ENCODE measurements at places on chromosomes 4 and X.

DNA sequence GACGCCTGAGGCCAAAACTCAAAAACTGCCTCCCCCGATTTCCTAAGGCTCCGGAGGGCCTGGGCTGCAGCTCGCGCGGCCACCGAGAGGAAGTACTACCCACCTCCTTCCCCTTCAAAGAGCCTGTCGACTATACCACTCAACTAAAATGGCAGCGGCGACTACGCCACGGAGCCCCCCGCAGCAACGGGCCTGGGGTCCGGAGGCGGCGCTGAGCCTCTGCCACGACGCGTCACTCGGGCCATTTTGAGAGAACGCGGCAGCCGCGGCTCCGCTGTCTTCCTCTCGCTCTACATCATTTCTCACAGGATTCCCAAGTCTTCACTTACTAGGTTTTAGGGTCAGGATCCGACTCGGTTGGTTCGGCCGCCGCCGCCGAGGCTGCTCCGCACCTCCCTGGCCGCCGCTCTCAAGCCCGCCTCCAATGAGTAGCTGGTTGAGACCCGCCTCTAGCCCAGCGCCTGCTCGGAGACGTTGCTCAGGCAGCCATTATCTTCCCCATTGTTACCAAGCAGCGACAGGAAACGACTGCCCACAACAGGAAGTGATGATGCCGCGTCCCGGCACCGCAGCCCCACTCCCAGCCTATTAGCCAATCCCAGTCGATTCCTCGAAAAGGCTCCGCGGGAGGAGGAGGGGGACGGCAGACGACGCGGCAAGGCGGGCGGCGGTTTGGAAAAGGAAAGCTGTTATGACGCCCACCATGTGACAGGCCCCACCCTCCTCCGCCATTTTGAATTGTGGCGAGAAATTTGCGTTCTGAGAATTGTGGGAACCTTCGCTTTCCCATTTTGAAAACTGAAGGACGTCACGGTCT lies at the start of gene RLIM:
Gene RLIM (minus strand): TSS at position 532 of the 817 bp plus-strand sequence. CDS start 18,647 bp downstream, outside the sequence.
- DNase-seq = peak; percentile 95

DNA sequence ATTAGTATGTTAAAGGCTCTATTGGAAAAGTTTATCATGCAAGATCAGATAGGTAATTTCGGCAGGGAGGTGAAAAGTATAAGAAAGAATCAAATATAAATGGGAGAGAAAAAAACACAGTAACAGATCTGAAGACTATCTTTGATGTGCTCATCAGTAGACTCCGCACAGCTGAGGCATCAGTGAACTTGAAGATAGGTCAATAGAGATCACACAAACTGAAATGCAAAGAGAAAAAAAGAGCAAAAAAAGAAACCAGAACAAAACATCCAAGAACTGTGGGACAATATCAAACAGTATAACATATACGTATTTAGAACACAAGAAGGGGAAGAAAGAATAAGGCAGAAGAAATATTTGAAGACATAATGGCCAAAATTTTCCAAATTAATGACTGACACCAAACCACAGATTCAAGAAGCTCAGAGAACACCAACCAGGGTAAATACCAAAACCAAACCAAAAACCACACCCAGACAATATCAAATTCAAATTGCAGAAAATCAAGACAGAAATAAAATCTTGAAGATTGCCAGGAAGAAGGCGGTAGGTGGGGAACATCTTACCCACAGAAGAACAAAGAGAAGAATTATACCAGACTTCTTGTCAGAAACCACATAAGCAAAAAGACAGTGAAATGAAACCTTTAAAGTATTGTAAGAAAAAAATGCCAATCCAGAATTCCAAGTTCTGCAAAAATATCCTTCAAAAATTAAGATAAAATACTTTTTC lies 29.1 kb downstream of the PFKFB1 start:
- no peak for DNase-seq

DNA sequence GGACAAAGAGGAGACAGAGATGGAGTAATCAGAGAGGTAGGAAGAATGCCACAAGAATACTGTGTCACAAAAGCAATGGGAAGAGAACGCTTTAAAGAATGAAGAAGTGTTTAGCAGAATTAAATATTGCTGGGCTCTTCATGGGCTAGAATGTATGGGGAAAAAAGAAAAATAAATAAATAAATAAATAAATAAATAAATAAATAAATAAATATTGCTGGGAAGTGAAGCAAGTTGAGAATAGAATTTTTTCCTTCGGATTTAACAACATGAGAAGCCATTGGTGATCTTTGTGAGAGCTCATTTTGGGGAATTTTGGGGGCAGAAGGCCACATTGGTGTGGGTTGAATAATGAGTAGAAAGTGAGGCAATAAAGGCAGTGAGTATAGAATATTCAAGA lies 59.7 kb upstream of the FRMPD3 start:
- DNase-seq = no peak

GRCh38 chr4:188511431-188511830 lies 372.2 kb downstream of the TRIML1 start:
- DNase-seq = no peak

GRCh38 chr4:66639361-66639760 lies 905.9 kb downstream of the CENPC start:
- no peak for DNase-seq

DNA sequence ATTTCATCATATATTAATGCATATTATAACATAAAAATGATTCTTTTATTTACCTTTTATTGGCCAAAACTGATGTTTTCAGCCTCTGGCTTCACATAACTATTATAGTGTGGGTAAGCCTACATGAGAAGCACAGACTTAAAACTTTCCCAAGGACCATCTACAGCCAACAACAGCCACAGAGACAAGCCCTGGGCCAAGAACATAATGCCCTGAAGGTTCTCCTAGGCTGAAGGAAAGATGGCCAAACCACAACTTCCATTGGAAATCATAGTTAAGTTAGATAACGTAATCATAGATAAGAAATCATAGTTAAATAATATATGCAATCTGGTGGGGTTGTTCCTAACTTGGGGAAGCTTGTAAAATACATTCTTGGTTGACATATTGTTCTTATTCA lies 280.0 kb upstream of the EMCN start:
- DNase-seq = no peak

DNA sequence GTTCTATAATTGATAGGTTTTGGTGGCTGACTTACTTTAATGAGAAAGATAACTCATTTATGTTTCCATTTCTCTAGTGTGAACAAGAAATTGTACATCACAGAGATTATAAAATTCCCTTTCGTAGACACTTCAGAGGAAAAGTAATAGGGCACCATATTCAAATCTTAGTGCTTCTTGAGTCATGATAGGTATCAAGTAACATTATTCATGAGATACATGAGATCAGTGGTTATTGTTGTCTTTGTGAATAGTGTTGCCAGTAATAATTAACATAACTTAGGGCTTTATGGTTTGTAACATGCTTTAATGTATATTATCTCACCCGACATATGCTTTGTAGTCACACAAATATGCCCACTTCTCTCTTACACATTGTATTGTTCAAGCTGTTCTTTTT lies 73.7 kb upstream of the IL15 start:
- no peak for DNase-seq

- no peak for DNase-seq
These were observed 125.8 kb downstream of the FHDC1 start for GRCh38 chr4:153061971-153062370.

- DNase-seq = no peak
These were observed 91.1 kb upstream of the MAOA start for GRCh38 chrX:43564953-43565352.

DNA sequence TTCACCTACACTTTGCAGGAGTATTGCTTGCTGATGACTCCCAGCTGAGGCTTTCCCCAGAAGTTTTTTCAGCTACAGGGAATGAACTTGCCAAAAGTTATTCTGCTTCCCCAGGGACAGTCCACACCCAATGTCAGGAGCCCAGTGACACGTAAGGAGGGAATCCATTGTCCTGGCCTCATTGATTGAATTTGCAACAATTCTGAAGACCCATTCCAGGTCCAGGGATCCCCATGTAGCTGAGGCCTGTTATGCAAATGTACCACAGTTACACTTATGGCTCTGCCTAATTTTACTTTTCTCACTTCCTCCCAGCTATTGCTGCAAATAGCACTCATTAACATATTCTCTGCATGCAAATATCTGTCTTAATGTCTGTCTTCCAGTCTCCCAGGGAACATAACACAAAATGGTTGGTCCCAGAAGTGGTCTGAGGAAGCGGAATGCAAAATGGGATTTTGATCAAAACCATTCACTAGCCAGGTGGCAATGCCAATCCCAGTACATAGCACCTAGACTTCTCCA lies 113.7 kb upstream of the ACTRT1 start:
- no peak for DNase-seq

DNA sequence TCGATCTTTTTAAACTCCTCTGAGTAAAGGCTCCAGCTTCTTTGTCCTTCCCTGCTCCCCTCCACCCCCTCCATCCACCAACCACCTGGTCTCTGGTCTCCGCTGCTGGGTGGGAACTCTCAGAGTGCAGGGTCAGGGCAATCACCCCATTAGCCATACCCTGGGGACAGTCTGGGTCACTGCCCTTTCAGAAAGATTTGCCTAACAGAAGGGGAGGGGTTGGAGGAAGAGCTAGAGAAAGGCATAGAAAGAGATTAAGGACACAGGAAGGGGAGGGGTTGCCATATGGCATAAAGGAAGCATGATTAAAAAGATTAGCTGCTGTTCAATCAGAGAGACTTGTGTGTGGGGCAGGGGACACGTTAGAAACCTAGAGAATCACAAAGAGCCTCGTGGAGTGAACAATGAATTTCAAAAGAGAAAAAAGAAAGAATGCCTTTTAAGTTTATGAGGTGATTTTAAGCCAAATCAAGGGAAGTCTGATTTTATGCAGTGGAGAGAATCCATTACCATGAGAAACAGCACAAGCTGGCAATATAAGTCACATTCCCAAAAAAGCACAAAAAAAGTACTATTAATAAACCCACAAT lies 115.5 kb upstream of the ACSL4 start:
- DNase-seq = no peak

DNA sequence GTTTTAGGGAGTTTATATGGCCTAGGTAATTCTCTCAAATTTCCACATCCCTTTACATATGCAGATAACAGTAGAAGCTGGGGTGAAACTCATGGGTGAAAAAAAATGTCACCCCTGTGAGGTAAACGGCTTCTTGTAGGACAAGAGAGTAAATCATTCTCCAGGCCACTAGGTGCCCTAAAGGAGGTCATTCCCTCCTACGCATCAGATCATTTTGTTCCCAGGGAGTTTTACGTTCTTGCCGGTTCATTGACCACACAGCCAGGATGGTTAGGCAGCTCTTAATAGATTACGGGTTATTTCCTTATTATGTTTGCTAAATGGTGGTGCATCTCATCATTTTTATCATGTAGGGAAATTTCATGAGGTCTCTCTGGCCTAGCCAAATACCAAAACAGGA lies 225.8 kb upstream of the NOCT start:
- DNase-seq = no peak

DNA sequence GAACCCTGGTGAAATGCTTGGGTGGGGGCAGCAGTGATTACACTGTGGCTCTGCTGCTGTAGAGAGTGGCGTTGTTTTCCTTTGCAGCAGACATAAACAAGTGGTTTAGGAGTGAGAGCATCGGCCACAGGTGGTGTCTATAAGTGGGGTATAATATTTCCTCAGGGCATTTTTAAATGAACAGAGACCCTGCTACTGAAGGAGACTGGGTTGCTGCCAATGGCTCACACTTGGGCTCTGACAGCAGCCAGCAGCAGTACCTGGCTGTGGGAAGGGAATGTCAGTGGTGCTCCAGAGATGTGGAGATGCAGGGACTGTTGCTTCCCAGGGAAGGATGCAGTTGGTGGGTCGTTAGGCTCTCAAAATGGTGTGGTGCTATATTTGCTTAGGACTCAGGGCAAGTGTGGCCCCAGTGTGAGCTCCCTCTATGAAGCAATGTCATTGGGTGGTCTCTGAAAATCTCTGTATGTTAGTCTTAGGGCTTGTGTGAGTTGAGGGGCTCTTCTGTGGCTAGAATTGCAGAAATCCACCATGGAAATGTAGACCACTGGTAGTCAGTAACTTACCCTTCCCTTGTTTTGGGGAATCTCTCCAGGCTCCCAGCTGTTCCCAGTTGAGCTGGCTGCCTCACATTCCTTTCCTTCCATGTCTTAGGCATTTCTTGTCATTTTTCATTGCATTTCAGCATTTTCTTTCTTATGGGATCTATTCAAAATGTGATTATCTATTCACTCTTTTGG lies 1023.0 kb upstream of the GRID2 start:
- DNase-seq = no peak

DNA sequence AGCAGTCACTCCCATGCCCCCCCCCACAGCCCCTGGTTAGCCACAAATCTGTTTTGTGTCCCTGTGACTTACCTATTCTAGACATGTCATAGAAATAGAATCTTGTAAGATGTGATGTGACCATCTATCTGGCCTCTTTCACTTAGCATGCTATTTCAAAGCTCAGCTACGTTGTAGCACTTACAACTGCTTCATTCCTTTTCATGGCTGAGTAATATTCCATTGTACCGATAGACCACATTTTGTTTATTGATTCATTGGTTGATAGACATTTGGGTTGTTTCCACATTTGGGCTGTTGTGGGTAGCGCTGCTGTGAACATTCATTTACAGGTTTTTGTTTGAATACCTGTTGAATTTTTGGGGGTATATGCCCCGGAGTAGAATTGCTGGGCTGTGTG lies 11.5 kb downstream of the NSG1 start:
- DNase-seq = no peak

DNA sequence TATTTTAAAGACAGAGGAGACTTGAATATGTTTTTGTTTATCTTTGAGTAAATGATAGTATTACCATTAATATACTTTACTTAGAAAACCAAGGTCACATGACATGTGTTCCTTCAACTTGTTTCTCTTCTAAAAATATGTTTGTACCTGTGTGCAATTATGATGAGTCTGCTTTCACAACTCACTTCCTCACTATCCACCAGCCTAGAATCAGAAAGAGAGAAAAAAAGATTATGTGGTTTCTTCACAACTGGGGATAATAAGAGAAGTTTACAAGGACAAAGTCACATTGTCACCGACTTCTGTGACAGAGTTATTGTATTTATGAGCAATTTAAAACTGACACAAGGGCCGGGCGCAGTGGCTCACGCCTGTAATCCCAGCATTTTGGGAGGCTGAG lies 1112.1 kb downstream of the RPA4 start:
- no peak for DNase-seq

- DNase-seq = peak; percentile 51
These were observed 334.6 kb upstream of the CPEB2 start for GRCh38 chr4:14667624-14668151.

GRCh38 chr4:6410068-6410467 lies 62.3 kb downstream of the PPP2R2C start:
- no peak for DNase-seq

GRCh38 chr4:119289313-119289712 lies 32.6 kb downstream of the FABP2 start:
- DNase-seq = no peak

- no peak for DNase-seq
These were observed 191.8 kb downstream of the CCNG2 start for GRCh38 chr4:77348815-77349214.

Data from HT1080 (cell line).